ENCODE measurements at places on chromosomes 3 and 15.

- DNase-seq = no peak
Observed at GRCh38 chr3:21682206-21682605, 68.8 kb downstream of the ZNF385D start.

DNA sequence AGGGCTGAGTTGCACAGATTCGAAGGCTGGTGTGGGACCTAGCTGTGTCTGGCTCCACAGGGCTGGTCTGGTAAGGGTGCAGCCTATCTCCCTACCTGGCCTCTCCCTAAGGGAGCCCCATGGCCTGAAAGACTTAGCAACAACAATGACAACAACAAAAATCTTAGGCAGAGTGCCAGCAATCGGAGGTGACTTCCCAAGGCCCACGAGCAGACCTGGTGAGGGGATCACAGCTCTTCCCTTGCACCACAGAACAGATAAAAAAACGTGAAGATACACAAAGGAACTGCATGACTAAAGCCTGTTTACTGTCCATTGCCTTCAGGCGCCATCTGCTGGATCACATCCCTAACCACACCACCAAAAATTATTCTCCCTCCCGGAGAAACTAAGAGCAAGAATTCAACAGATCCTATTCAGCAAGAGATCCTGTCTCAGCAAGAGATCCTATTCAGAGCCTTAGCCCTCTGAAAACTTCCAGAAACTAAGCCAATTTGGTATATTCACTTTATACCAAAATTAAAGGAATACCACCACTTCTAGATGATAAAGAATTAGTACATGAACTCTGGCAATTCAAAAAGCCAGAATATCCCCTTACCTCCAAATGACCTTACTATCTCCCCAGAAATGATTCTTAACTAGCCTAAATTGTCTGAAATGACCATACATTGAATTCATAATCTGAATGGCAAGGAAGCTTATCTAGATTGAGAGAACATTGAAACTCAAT, 24.1 kb upstream of the OR5K4 start:
- peak; percentile 13 for DNase-seq

DNA sequence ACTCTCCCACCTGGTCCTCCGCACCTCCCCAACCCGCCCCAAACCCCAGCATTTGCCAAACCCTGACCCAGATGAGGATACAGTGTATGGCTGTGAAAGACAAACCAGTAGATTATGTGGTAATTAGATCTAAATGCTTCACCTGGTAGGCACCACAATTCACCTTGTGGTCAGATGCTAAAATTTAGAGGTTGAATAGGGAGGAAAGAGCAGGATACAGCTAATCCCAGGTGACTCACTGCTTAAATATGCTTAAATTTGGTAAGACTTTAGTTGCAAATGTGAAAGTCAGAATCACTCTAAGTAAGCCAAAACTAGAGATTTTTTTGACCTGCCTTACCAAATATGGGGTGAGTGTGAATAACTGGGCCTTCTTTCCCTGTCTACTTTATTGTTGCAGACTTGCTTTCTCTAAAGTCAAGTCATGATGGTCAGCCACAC, 105.5 kb downstream of the MME start:
- DNase-seq = no peak

GRCh38 chr3:140436421-140436820, 241.4 kb upstream of the TRIM42 start:
- no peak for DNase-seq

GRCh38 chr15:76932135-76932966, 802 bp downstream of the RCN2 start:
- DNase-seq = peak; percentile 8

DNA sequence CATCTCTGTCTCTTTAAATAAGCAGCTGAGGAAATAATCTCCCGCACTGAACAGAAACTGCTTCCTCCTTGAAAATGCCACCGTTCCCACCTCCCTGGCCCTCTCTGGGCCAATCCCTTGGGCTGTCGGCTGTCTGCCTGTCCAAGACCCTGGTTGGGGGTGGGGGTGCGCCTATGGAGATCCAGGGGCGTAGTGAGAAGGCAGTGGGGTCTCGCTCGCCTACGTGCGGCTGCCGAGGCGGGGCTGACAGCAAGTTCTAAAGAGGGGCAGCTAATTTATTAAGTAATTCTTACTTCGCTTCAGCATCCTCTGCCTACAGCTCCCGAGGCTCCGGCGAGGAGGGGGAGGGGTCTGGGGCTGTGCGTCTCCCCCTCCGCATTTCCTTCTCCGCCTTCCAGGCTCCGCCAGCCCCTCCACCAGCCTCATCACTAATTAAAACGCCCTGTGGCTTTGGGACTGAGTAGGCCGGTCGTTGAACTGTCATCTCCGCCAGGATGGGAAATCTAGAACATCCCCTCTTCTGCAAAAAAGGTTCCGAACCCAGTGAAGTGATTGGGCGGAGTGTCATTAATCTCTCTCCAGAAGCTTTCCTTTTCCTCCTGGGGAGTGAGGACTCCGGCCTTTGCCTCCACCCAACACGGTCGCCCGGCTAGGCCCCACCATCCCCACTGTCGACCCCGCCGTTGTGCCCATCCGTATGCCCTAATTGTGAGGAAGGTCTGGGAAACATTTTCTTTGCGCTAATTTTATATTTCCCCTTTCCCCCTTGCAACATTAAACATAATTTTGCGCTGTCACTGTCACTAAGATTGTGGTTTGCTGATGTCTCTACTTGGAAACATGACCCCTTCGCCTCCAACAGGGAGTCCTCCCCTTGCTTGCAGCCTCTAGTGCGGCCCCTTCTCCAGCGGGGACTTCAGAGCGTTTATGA, 16.9 kb downstream of the NR2F2 start:
- no peak for DNase-seq

DNA sequence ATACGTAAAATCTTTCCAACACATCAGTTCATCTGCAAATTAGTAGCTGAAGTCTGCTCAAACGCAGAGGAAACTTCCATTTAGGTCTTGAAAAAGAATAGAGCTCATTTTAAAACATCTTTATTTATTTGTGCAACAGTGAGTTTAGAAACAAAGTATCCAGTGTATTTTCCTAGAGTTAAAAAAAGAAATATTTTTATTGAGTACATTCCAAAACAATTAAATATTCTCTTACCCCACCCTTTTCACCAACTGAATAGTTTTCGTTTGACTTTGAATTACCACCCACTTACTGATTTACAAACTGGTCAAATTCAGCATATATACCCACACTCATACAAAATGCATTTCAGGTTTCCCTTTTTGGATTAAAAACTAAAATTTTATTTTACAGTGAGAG, 104.7 kb downstream of the ZBTB20 start:
- no peak for DNase-seq

GRCh38 chr15:38427380-38427779, 26.5 kb upstream of the FAM98B start:
- no peak for DNase-seq

DNA sequence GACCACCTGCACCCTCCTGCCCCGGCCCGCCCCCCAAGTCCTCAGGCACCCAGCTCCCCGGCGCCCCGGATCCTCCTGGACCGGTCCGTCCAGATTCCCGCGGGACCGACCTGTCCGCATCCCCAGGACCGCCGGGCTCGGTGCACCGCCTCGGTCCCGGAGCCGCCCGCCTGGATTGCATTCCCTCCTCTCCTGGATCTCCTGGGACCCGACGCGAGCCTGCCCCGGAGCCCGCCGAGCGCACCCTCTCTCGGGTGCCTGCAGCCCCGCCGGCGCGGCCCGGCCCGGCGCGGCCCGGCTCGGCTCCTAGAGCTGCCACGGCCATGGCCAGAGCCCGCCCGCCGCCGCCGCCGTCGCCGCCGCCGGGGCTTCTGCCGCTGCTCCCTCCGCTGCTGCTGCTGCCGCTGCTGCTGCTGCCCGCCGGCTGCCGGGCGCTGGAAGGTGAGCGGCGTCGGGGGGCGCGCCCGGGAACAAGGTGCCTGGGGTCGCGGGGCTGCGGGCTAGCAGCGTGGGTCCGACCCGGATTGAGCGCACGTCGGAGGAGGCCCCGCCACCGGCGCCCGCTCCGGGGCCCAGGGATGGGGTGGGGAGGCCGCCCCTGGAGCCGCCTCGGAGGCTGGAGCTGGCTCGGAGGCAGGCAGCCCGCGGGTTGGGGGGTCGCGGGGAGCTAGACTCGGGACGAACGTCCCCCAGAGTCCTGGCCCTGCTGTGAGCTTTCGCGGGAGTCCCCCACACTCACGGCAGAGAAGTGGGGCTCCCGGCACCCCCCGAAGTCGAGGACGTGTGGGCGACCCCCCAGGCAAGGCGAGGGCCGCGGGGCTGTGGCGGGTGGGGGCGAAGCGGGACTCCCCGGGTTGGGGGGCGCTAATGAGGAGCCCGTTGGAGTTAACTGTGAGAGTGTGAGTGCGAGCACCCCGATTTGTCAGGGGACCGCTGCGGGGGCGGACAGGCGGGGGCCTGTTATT, 610 bp downstream of the EPHB3 start:
- DNase-seq = peak; percentile 56

DNA sequence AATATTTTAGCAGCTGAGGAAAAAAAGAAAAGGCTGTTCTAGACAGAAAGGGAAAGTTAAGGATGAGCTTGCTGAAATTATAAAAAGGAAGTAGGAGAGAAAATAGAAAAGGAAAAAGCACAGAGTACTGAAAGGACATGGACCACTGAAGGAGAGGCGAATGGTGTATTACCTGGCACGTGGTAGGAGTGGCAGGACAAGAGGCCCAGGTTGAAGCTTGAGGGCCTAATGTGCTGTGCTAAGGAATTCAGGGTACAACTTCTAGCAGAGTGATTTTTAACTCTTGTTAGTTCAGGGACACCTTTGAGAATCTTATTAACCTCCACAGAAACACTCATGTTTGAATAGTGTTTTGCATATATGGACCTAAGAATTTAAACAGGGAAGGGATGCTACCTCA, 60.0 kb upstream of the CRTC3 start:
- DNase-seq = no peak

- no peak for DNase-seq
Observed at GRCh38 chr15:51838270-51838669, 8.8 kb downstream of the TMOD3 start.

DNA sequence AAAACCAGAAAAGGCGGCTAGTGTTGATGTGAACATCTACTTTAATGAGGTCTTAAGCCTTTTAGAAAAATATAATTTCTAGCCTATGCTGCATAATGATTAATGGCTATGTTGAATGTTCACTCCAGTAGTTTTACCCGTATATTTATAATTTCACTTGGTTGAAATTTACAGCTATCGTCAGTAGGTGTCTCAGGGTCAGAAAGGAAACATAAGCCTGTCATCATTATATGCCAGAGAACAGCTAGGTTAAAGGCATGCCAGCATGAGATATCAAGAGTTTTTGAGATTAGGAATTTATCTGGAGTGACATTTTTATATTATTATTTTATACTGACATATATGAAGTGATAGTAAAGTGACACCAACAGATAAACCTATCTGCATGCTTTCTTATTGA, 904.1 kb downstream of the OTOL1 start:
- DNase-seq = no peak

DNA sequence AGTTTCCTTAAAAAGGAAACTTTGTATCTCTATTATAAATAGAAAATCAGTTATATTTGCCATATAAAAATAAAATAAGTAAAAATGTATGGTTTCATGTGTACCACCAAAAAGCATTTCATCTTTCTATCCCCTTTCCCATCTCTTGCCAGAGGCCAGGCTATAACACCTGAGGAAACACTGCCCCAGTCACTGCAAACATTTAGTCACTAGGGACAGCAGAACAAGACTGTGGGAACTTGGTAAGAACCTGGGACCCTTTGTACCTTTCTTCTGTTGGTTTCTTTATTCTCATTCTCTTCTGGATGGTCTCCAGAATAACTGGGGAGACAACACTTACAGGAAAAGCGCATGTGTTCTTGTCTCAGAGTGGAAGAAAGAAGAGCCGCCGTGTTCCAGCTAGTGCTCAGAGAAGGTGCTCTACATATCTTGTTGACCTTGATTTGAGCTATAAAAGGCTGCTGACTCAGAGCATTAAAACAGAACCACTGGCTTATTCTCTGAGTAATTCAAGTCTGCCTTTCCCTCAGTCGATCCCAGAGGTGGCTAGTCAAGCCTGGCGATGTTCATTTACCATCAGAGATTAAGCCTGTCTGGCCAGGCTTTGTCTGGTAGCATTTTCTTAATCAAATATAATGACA, 361.6 kb downstream of the RBMS3 start:
- DNase-seq = no peak

Measured in memory B cell (primary cell).